Hindlimb muscle (tissue), 1 donor: ENCODE measurements at places on chromosomes 2 and 18.

GRCh38 chr2:240441326-240441992, 6.0 kb downstream of the GPC1 start:
- DNase-seq, result no peak

DNA sequence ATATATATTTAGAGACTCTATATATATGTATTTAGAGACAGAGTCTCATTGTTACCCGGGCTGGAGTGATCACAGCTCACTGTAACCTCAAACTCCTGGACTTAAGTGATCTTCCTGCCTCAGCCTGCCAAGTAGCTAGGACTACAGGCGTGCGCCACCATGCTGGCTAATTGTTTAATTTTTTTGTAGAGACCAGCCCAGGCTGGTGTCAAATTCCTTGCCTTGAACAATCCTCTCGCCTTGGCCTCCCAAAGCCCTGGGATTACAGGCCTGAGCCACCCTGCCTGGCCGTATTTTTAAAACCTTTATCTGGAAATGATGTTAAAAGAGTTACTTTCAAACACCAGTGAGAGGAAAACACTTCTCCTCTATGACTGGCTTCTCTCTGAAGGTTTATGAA, 30.9 kb upstream of the PGAP1 start:
- DNase-seq, result no peak

DNA sequence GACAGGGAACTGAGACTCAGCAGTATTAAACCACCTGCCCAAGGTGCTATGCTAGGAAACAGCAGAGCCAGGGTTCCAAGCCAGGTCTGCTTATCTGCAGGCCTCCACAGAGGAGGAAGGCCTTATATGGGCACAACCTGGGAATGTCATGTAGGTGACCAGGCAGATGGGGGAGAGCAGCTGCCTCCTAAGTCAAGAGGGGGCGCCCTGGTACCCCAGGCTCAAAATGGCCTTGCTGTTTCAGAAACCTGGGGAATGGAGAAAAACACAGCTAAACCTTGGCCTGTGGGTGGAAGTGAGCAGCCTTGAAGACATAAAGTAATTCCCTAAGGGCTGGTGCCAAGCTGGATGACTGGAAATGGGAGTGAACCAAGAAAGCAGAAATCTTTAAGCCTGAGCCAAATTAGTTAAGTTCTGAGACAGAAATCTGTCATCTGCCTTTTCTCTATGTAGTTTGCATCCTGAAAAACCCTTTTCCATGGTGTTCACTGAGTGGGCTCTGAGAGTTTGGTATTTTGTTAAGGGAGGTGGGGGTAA, 79.1 kb downstream of the MAPK4 start:
- no peak for DNase-seq

DNA sequence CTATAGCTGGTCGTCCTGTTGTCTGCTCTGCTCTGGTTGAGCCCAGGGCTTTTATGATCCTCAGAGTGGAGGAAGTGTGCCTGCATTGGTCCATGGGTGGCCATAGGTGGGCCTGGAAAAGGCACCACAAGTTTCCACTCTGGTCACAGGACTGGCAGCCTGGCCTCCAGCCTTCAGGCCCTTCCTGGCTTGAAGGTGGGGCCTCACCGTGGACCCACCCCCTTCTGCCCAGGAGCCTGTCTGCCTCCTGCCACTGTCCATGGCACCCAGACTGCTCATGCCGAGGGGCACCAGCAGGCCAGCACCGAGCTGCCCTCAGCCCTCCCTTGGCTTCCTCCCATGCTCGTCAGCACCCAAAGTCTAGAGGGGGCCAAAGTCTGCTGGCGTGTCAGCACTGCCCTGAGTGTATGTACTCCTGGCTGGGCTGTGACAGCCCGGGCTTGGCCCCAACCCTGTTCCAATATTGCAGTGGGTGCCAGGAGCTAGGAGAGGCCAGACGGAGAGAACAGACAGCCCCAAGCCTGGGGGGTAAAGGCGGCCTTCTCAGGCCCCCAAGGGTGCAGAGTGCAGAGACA, 529.4 kb downstream of the DCC start:
- no peak for DNase-seq

DNA sequence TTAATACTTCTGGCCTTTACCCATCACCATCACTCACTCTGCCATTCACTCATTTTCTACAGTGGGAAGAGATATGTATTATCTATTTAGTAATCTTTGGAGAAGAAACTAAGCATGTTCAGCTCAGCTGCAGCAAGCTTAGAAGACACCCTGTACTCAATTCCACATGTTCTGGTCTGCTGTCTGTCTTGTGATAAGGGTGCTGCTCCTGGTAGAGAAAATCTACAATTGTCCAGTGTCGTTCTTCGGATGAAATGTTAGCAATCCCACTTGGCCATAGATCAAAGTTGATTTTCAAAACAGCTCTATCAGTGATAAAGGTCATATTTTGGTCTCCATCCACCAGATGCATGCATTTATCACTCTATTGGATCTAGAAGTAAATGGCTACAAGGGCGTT, 337.1 kb downstream of the LRRTM4 start:
- no peak for DNase-seq

DNA sequence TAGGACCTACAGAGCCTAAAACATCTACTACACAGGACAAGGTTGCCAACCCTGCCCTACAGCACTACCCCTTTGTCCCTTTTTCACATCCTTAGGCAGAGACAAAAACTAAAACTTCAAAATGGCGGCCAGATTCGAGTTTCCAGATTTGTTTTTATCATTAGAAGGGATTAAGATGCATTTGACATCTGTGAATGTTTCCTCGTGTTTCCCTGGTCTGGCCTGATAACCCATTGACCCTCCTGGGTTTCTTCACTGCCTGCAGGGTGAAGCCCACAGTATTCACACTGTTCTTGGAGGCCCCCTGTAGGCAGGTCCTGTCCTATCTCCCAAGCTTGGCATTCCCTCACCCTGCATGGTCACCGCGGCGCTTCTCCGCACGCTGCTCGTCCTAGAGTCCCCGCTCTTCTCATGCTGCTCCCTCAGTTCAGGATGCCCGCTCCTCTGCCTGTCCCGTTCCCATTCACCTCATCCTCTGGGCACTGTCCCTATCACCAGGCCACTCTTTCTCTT, 67.6 kb downstream of the TPGS2 start:
- DNase-seq, result no peak

GRCh38 chr2:215527736-215528135, 91.9 kb upstream of the FN1 start:
- DNase-seq, result no peak

DNA sequence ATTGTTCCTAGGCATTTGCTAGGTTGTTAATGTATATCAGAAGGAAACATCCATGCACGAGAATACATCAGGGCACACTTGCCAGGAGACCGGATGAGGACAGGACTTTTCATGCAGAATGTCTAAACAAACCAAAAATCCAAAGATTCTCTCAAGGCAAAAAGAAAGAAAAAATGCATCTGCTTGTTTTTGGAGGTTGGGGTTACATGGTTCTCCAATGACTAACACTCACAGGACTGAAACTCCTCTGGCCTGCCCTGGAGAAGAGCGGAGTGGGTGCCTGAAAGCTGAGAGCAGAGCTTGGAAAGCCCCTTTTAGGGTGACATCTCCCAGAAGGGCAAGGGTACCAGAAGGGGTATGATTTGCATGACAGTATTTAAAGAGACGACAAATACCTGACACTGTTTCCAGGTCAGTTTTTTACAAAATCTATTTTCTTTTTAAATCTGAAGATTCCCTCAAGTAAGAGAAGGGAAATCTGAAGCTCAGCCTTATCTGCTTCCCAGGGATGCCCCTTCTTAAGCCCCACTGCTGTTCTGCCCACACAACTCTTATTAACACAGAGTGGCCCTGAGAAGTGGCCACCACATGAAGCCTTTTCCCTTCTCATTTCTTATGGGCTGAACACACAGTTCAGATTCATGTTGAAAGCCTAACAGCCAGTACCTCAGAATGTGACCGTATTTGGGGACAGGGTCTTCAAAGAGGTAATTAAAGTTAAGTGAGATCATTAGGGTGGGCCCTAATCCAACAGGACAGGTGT, 216.4 kb downstream of the STK39 start:
- no peak for DNase-seq
